ENCODE measurements at places on chromosomes 11 and 22.

DNA sequence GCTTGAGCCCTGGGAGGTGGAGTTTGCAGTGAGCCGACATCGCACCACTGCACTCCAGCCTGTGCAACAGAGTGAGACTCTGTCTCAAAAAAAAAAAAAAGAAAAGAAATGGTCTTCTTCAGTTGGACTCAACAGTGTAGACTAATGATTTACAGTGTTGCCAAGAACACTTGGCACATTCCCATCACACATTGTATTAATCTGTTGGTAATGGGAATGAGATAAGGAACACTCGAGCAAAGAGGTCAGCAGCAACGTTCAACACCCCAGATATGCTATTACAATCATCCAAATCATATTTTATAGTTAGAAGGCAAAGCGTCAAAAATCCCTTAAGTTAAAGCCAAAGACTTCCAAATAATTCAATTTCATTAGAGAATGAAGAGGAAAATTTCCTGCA is 14.5 kb downstream of the CDON start:
- H3K27me3 ChIP-seq: peaks cover 5% of the 10 kb centered on the region
- H3K36me3 ChIP-seq: no peaks in the 10 kb centered on the region
- H3K4me1 ChIP-seq: no peaks in the 10 kb centered on the region
- no peak overlapping the region for H3K27ac ChIP-seq
- no peak overlapping the region for H3K4me3 ChIP-seq
- no peak for DNase-seq

GRCh38 chr22:46508491-46508999 is 28.9 kb downstream of the CELSR1 start:
- no peaks in the 10 kb centered on the region for H3K4me1 ChIP-seq
- DNase-seq: no peak
- H3K27ac ChIP-seq: no peak overlapping the region
- H3K27me3 ChIP-seq: peaks cover 2% of the 10 kb centered on the region
- H3K36me3 ChIP-seq: no peaks in the 10 kb centered on the region

- peak overlapping the region; percentile 51 for H3K4me3 ChIP-seq
- DNase-seq: no peak
- no peaks in the 10 kb centered on the region for H3K36me3 ChIP-seq
- H3K4me1 ChIP-seq: peaks cover 22% of the 10 kb centered on the region
These were observed 97.1 kb downstream of the CWC15 start for GRCh38 chr11:94876222-94876621.

GRCh38 chr22:30286813-30287647 is 2.3 kb downstream of the CASTOR1 start:
- DNase-seq: peak; percentile 96
- peak overlapping the region; percentile 79 for H3K27ac ChIP-seq
- no peak overlapping the region for H3K4me3 ChIP-seq
- H3K4me1 ChIP-seq: peaks cover 62% of the 10 kb centered on the region

DNA sequence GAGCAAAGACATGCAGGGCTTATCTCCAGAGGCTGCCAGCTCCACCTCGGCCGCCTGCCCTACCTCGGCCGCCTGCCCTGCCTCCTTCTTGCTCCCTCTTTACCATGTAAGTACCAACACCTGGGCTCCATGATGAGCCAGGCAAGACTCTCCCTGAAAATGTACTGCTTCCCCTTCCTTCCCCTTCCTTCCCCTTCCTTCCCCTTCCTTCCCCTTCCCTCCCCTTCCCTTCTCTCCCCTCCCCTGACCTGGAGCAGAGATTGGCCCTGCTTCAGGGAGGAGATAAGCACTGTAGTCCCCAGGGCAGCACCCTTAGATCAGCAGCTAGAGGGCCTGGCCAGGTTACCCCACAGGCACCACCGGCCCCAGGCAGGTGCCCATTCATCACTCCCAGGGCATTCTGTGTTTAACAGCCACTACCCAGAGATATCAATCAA is 25.4 kb upstream of the ADORA2A start:
- no peak for DNase-seq
- H3K27ac ChIP-seq: peak overlapping the region; percentile 84
- peaks cover 37% of the 10 kb centered on the region for H3K36me3 ChIP-seq
- H3K27me3 ChIP-seq: no peaks in the 10 kb centered on the region
- H3K4me1 ChIP-seq: peaks cover 46% of the 10 kb centered on the region
- H3K4me3 ChIP-seq: no peak overlapping the region

DNA sequence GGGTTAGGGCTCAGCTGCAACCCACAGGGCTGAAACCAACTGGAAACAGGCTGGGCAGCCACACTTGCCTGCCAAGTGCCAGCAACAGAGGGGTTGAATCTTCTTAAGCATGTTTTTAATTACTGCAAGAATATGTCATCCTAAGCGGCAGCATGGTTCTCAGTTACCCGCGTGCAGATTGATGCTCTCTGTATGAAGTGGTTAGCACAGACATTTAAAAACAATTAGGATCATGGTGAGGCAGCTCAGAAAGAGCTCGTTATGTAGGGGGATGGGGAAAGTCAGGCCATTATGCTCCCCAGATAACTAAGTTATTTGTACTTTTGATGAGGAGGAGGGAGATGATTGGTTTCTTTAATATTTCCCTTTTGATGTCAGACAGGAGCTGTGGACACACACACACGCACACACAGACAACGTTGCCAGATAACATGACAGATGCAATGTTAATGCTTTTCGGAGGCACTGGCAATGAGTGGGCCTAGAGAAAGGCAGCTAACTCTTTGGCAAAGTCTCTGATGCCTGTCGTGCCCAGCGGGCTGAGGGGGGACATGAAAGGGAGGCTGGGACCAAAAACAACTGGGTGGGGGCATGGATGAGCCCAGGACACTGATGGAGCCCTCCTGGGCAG is 389.7 kb downstream of the NXPE2 start:
- no peaks in the 10 kb centered on the region for H3K27me3 ChIP-seq
- DNase-seq: no peak
- H3K27ac ChIP-seq: no peak overlapping the region
- no peak overlapping the region for H3K4me3 ChIP-seq

DNA sequence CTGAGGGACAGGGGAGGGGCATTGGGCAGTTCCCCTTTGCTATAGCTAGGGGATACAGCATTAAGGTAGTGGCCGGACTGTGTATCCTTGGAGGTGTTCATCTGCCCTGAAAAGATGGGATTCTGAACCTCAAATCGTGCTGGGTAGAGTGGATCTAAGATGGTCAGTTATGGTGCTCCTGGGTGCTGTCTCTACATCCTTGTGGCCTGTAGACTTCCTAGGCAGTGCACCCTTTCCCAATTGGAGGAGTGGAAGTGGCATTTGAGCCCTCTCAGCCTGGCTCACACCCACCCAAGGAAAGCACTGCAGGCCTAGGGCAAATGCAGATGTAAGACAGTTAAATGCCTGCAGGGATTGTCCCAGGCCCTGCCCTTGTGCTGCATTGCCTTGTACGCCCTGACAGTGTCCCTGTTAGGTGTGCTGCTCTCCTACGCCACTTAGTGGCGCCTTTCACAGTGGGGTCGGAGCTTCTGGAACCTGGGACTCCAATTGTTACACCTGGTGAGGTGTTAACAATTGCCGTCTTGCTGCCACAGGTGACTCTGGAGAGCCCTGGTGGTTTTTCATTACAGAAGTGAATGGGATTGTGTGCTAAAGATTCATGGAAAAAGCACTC is 35.0 kb downstream of the PPFIBP2 start:
- H3K36me3 ChIP-seq: no peaks in the 10 kb centered on the region
- H3K27me3 ChIP-seq: peaks cover 2% of the 10 kb centered on the region
- no peaks in the 10 kb centered on the region for H3K4me1 ChIP-seq
- H3K4me3 ChIP-seq: no peak overlapping the region

- peaks cover 63% of the 10 kb centered on the region for H3K27me3 ChIP-seq
- no peak overlapping the region for H3K4me3 ChIP-seq
- H3K27ac ChIP-seq: no peak overlapping the region
- H3K36me3 ChIP-seq: no peaks in the 10 kb centered on the region
- no peak for DNase-seq
These were observed 1.1 kb upstream of the RASSF10 start for GRCh38 chr11:13008061-13008435.

- H3K27ac ChIP-seq: no peak overlapping the region
- DNase-seq: no peak
- peaks cover 18% of the 10 kb centered on the region for H3K36me3 ChIP-seq
- H3K27me3 ChIP-seq: peaks cover 2% of the 10 kb centered on the region
- H3K4me3 ChIP-seq: peak overlapping the region; percentile 43
- H3K4me1 ChIP-seq: peaks cover 22% of the 10 kb centered on the region
These were observed 2.9 kb downstream of the AP5B1 start for GRCh38 chr11:65777821-65778361.

- H3K4me1 ChIP-seq: no peaks in the 10 kb centered on the region
- H3K27me3 ChIP-seq: peaks cover 2% of the 10 kb centered on the region
- H3K4me3 ChIP-seq: no peak overlapping the region
- no peak overlapping the region for H3K27ac ChIP-seq
- no peak for DNase-seq
These were observed 70.1 kb downstream of the FAM181B start for GRCh38 chr11:82663535-82663934.

GRCh38 chr11:128733440-128734102 is 39.7 kb downstream of the FLI1 start:
- H3K4me1 ChIP-seq: peaks cover 77% of the 10 kb centered on the region
- H3K27me3 ChIP-seq: no peaks in the 10 kb centered on the region
- H3K27ac ChIP-seq: peak overlapping the region; percentile 83

DNA sequence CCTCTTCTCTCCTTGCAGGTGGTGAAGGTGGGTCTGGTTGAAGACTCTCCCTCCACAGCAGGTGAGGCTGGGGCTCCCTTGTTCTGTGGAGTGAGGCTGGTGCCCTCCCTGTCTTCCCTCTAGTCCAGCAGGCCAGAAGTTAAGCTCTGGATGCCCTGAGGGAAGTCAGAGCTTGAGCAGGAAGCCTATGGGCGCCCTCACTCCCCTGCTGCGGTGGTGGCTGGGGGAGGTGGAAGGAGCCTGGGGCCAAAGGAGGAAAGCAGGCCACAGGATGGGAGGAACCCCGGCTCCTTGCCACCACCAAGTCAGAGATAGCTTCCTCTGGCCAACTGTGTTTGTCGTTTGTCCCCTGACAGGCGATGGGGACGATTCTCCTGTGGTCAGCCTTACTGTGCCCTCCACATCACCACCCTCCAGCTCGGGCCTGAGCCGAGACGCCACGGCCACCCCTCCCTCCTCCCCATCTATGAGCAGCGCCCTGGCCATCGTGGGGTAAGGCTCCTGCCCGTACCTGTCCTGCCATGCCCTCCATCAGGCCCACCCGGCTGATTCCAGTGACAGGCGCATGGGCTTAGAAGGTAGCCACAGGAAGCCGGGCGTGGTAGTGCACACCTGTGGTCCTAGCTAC is 29.5 kb upstream of the RAB1B start:
- H3K27me3 ChIP-seq: no peaks in the 10 kb centered on the region
- H3K4me3 ChIP-seq: no peak overlapping the region
- peaks cover 3% of the 10 kb centered on the region for H3K4me1 ChIP-seq
- H3K27ac ChIP-seq: no peak overlapping the region

- peaks cover 30% of the 10 kb centered on the region for H3K36me3 ChIP-seq
- DNase-seq: peak; percentile 59
- H3K27ac ChIP-seq: peak overlapping the region; percentile 78
These were observed 1.5 kb downstream of the PRR33 start for GRCh38 chr11:1889941-1890855.

DNA sequence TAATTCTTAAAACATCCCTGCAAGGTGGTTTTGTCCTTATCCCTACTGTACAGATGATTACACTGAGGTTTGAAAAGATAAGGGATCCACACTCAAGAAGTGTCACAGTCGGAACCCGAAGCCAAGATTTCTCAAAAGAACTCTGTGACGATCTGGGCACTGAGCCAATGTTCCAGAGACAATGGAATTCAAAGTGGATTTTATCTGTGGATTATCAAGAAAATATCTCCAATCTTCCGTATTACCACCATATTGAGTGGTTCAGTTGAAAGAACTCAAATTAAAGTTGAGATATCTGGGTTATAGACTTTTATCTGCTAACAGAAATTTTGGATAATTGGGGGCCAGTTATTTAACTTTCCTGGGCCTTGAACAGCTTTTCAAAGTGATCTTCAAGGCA is 100.0 kb upstream of the GRAMD1B start:
- H3K27me3 ChIP-seq: peaks cover 7% of the 10 kb centered on the region
- DNase-seq: no peak
- peaks cover 1% of the 10 kb centered on the region for H3K4me1 ChIP-seq
- no peak overlapping the region for H3K27ac ChIP-seq
- no peaks in the 10 kb centered on the region for H3K36me3 ChIP-seq
- H3K4me3 ChIP-seq: no peak overlapping the region

- H3K36me3 ChIP-seq: no peaks in the 10 kb centered on the region
- no peak overlapping the region for H3K27ac ChIP-seq
- H3K4me3 ChIP-seq: no peak overlapping the region
- H3K27me3 ChIP-seq: peaks cover 11% of the 10 kb centered on the region
These were observed 42.9 kb upstream of the SHISAL1 start for GRCh38 chr22:44355716-44356070.

- peaks cover 12% of the 10 kb centered on the region for H3K36me3 ChIP-seq
- H3K4me3 ChIP-seq: no peak overlapping the region
These were observed 46.6 kb downstream of the CWC15 start for GRCh38 chr11:94926698-94927237.

DNA sequence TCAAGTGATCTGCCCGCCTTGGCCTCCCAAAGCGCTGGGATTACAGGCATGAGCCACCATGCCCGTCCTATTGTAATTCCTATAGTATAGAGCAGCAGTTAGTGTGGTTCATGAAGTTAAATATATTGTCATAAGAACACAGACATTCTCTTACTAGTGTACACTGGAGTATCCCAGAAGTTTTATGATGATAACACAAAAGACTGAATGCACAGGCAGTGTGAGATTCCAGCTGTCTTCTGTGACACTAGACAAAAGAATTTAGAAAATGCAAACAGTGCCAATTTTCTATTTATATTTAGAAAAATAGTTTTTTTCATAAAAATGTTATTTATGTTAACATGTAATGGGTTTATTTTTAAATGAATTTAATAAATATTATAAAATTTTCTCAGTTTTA is 39.4 kb upstream of the RBX1 start:
- DNase-seq: no peak
- no peaks in the 10 kb centered on the region for H3K27me3 ChIP-seq
- no peaks in the 10 kb centered on the region for H3K4me1 ChIP-seq
- no peak overlapping the region for H3K4me3 ChIP-seq
- no peak overlapping the region for H3K27ac ChIP-seq

DNA sequence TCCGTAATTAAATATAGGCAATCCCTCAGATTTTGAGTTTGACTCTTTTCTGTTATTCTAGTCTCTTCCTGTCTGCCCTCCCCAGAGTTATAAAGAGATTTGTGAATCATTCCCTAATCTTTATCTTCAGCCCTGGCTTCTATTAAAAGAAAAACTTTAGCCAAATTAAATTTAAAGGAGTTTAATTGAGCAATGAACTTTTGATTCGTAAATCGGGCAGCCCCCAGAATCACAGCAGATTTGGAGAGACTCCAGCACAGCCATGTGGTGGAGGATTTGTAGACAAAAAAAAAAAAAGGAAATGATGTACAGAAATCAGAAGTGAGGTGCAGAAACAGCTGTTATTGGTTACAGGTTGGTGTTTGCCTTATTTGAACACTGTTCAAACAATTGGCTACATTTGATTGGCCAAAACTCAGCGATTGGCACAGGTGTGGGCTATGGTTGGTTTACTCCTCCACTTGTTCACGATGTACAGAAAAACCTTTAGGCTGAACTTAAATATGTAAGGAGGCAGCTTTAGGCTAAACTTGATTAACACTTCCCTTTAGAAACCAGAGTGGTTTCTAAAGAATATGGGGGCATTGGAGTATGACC is 2.3 kb upstream of the ALKBH8 start:
- no peak for DNase-seq
- no peaks in the 10 kb centered on the region for H3K36me3 ChIP-seq

GRCh38 chr11:11247576-11247975 is 105.5 kb downstream of the CSNK2A3 start:
- DNase-seq: no peak
- no peaks in the 10 kb centered on the region for H3K27me3 ChIP-seq

Data from activated CD4-positive, alpha-beta T cell treated with anti-CD3 and anti-CD28 coated beads, Interleukin-2, amount 10 ng/mL, durations not matched to agents 24 days and 14 days (primary cell).